ENCODE measurements at places on chromosomes 5 and 9.

- DNase-seq, result no peak
These were observed 6.9 kb upstream of the NR5A1 start for GRCh38 chr9:124514125-124514524.

GRCh38 chr5:140083120-140083519 is 30.8 kb upstream of the PURA start:
- no peak for DNase-seq

- DNase-seq, result no peak
These were observed 326.7 kb downstream of the PIK3R1 start for GRCh38 chr5:68542207-68542606.

DNA sequence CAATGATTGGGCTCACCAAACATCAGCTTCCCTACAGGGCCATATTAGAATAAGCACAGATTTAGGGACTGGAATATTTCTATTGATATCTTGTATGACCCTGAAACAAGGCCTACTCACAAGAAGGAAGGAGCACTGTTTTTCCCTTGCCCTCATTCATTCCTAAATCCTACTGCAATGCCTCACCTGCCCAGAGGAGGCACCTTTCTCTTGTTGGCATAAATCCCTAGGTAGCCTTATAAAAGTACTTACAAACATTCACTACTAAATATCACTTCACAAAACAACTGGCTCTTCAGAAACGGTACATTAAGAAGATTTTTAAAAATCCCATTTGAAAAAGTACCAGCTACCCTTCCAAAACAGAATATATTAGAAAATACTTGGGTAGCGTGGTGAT is 449.4 kb downstream of the CDH18 start:
- DNase-seq, result no peak

DNA sequence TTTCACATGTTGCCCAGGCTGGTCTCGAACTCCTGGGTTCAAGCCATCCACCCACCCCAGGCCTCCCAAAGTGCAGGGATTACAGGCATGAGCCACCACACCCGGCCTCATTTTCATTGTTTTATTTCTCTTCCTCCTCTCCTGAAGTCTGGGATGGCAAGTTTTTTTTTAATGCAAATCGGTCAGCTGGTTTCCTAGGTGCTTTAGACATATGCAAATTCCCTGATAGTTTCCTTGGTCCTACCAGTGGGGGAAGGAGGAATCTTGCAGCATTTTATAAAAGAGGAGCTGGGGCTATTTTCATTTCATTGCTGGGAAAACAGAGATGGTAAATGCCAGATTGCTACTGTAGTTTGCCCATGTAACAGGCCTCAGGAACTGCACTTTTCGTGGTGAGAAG is 179.4 kb downstream of the ACTL7B start:
- no peak for DNase-seq

DNA sequence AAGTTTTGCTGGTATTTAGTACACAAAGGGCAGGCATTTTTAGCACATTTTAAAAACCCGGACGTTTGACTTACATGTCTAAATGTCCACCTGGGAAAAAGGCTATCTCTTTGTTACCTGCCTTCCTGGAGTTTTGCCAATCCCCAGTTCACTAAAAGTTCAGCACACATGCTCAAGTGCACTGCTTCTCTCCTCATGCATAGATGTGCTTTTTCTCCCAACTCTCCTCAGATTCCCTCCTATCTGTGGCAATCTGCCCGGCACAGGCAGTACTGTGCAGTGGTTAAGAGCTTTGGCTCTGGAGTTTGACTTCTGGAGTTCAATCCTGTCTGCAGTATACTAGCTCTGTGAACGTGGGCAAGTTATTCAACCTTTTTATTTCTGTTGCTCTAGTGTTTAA is 8.3 kb upstream of the CCNO start:
- DNase-seq, result no peak

GRCh38 chr5:175689147-175689991 is 31.5 kb downstream of the HRH2 start:
- DNase-seq, result peak; percentile 11

GRCh38 chr5:16565118-16565517 is 51.7 kb downstream of the RETREG1 start:
- DNase-seq, result no peak

DNA sequence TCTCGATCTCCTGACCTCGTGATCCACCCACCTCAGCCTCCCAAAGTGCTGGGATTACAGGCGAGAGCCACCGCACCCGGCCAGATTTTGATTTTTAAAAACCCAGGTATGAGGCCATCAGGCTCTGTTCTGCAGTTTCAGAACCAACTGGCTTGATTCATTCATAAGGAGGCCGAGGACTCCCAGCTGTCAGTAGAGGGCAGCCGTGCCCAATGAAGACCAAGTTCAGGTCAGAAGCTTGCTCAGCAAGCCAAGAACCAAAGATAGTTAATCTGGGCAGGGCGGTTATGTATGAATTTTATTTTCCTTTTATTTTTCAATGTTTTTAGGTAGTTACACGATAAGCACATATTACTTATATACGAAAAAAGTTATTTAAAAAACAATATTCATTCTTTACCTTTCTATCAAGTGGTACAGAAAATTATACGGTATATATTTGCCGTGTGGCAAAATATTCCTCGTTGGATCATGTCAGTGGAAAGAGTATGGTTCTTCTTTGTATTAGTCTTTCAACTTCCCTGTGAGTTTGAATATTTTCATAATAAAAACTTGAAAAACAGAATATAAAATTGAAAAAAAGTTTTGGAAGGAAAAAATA is 18.0 kb downstream of the MGAT1 start:
- DNase-seq, result peak; percentile 56

- DNase-seq, result peak; percentile 20
These were observed 66.7 kb downstream of the PCDH1 start for GRCh38 chr5:141811287-141812155.

DNA sequence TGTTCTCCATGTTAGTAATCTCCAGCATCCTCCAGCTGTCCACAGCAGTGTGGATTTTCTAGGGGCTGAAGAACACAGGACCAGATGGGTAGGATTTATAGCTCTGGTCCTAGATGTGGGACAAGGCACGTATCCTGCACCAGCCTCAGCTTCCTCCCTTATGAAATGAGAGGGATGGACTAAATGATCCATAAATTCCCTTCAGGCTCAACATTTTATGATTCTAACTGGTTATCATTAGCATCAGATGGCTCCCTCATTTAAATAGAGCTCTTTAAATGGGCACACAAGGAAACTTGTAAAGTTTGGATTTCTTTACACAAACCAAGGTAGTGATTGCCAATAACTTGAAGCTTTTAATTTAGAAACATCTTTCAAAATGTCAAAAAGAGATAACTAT is 97.7 kb downstream of the ESM1 start:
- DNase-seq, result no peak

DNA sequence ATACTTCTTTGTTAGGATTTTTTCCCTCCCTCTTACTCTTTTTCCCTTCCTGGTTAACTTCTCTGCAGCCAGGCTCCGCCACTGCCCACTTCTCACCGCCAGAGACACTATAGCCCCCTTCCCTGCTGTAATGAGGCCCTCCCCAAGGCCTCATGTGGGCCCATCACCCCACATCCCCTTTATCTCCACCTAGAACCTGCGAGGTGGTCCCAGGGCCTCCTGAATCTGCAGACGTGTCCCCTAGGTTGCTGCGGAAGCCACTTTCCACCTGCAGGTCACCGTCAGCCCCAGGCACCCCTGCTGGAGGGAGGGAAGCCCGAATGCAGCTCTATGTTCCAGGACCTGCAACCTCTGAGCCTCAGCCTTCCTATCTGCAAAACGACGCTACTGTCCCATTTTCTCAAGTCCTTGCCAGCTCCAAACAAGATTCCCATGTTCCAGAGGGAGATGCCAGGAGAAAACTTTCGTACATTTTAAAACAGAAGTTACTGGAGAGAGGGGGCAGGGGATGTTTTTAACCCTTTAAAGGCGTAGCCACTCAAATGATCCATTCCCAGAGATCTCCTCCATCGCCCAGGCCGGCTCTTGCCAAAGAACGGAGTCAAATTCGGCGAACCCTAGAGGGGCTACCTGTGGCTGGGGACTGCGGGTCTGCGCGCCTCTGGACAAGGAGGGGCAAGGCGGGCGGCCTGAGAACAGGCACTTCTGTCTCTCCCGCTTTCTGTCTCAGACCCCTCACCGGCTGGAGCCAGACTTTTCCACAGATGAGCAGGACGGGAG is 929 bp downstream of the SH3PXD2B start:
- DNase-seq, result no peak

DNA sequence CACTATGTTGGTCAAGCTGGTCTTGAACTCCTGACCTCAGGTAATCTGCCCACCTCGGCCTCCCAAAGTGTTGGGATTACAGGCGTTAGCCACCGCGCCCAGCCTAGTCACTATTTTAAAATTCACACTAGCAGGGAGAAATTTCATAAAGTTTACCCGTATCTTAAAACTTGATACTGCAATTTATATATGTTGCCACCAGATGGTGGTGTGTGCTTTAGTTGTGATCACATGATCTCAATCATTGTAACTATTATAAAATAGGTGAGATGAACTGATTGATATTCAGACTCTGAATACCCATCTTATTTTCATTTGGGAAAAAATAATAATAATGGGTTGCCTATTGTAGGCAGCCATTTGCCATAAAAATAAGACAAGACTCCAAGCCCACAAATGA is 1330.4 kb upstream of the WWC1 start:
- no peak for DNase-seq

- DNase-seq, result peak; percentile 17
These were observed 156.3 kb downstream of the ESM1 start for GRCh38 chr5:54829102-54829501.

- DNase-seq, result no peak
These were observed 369.5 kb downstream of the NTRK2 start for GRCh38 chr9:85038824-85039608.

DNA sequence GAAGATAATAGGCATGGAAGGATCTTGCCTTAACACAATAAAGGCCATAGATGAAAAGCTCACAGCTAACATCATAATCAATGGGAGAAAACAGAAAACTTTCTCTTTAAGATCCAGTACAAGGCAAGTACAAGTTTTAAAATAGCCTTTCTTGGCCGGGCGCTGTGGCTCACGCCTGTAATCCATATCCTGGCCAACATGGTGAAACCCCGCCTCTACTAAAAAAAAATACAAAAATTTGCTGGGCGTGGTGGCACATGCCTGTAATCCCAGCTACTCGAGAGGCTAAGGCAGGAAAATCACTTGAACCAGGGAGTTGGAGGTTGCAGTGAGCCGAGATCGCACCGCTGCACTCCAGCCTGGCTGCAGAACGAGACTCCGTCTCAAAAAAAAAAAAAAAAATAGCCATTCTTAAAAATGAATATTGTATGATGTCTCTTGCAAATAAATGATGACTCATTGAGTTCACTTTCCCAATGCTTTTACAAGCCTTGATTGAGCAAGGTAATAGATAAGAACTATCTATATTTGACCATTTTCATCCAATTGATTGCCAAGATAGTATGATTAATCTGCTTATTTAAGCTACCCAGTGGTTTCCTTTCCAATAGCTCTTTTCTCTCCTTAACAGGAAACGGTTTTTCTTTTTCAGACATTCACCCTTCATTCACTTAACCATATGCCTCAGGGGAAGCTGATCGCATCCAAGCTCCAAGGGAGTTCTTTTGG is 15.8 kb downstream of the CCDC152 start:
- no peak for DNase-seq

DNA sequence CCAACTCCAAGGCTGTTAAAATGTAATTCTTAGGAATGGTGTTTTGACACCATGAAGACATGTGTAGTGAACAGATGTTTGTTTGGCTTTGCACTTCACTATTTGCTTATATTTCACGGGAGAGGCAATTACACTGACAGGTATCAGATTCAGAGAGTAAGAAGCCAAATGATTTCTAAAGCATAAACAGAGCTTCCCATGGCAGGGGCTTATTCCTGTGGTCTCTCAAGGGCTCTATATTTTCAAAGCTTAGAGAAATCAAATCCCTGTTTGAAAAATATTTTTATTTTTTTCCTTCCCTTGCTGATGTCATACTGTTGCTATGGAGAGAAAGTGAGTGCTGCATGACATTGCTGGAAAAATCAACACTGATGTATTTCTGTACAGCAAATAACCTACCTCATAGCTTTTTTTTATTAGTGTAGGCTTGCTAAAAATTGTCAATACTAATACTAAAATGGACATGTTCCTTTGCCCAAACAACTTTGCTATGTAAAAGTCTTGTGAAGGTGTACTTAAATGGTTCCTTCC is 161.4 kb downstream of the GIN1 start:
- DNase-seq, result no peak

DNA sequence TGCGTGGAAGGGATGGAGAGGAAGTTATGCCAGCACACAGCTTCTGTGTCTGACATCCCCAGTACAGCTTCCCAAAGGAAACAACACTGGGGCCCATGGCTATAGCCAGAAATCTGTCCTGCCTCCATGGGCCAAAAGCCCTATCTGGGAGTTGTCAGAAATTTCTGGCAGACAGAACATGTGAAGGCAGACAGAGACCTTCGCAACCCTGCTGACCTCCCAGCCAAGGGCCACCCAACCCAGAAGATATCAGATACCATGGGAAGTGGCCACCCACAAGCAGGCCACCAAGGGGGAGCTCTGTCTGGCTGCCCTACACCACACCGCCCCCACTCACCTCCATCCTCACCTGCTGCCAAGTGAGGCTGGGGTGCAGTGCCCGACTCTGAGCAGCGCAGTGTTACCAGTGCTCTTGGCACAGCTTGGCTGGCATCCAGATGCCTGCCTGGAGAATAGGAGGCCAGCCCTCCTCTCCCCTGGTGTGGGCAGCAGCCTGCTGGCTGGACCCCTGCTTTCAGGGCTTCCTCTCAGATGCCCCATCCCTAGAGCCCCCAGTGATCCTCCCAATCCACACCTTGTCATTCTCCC is 61.6 kb upstream of the NEURL1B start:
- DNase-seq, result no peak

DNA sequence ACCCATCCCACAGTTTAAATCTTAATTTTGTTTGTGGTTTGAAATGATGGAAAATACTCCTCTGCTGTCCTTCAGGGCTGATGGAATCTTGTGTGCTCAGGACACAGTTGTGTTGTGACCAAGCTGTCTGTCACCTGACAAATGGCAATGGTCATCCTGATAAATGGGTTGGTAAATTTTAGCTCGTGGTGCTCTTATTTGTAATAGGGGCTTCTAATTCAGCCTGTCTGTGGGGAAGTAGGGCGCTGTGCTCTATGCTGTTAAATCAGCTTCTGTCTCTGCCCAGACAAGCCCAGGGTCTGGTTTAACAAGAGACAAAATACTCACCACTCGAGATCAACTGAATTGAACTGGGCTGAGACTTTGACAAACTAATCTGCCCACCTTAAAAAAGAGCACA is 4.5 kb downstream of the LRRTM2 start:
- DNase-seq, result no peak
